HS-5 (cell line): ENCODE measurements at places on chromosomes 11 and 22.

DNA sequence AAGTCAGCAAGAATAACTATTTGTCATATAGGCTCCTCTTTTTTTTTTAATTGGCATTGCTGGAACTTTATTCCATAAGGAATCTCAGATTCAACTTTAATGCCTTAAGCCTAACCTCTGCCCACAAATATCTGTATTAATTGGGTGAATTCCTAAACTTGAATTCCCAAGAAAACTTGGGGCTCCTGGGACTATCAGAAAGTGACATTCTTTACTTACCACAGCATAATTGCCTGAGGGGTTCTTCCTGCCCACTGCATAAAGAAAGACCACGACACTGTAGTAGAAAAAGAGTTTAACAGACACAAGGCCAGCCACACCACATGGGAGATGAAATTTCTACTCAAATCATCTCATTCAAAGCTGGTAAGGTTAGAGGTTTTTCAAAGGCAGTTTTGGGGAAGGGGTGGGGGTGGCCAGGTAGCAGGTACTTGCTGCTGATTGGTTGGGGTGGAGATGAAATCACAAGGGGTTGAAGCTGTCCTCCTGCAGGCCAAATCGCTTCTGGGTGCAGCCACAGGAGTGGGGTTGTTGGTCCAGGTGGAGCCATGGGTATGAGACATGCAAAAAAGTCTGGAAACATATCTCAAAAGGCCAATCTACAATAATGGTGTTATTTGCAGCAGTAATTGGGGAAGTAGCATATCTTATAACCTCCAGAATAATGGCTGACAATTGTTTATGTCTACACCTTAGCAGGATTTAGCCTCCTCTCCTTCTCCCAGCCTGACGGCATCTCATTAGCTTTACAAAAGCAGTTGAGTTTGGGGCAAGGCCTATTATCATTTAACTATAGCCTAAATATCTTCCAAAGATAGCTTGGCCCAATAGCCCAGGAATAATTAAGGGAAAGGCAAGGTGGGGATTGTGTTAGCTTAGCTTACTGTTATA is 4.8 kb upstream of the NLRP10 start:
- no peak for DNase-seq

DNA sequence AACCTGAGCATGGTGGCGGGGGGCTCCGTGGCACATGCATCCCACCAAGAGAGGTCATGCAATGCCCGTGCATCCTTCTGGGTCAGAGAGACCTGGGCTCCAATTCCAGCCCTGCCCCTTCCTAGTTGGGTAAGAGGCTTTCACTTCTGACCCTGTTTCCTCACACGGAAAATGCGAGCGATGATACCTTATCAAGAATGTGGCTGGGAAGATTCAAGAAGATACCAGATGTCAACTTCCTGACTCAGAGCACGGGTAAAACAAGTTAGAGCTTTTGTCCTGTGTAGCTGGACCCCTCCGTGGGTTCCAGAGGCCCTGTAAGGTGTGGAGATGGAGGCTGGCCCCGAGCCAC is 8.7 kb upstream of the DGKZ start:
- no peak for DNase-seq

- peak; percentile 11 for DNase-seq
Measured at GRCh38 chr11:79525257-79525656, 84.4 kb upstream of the TENM4 start.

- DNase-seq = peak; percentile 52
Measured at GRCh38 chr11:19868281-19868821, 155.7 kb downstream of the NAV2 start.

DNA sequence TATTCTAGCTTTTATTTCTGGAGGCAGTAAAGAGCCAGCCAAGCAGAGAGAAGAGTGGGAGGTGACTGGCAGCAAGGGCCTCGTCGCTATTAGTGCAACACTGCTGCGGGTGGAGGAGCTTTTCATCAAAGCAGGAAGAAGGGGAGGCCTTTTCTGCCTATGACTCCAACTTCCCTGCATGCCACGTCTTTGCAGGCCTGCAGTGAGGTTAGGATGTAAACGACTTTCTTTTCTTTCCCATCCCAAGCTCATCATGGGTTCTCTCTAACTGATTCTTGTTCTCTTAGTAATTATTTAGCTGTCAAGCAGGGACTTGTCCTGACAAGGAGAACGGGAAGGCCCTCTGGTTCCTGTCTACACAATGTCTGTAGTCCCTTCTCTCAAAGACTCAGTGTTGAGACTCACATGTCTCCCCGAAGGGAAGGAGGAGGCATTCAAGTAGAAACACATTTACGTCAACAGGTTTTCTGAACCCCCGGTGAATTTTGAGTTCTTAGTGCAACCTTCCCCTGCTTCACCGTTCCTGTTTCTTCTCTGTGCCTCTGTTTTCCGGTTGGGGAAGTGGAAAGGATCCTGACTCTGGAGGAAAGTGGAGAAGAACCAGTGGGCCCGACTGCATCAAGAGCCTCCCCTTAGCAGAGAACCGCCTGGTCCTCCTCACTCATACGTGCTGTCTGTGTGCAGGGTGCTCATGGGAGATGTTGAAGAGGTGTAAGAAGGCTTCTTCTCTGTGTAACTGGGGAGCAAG is 56.9 kb downstream of the PACS1 start:
- DNase-seq = no peak

- no peak for DNase-seq
Measured at GRCh38 chr22:30574095-30574981, at the start of gene GAL3ST1. TSS of gene GAL3ST1 (minus strand) at chr22:30574665. CDS start at chr22:30557392, 17,273 bp downstream.
